ENCODE measurements at places on chromosomes 4 and X. TPM values are rescaled to one million over a fixed set of nuclear protein-coding genes. Genes with fewer than 3 reads are reported as not detected.

AKAP4 gene
- total RNA-seq: not detected

DNA sequence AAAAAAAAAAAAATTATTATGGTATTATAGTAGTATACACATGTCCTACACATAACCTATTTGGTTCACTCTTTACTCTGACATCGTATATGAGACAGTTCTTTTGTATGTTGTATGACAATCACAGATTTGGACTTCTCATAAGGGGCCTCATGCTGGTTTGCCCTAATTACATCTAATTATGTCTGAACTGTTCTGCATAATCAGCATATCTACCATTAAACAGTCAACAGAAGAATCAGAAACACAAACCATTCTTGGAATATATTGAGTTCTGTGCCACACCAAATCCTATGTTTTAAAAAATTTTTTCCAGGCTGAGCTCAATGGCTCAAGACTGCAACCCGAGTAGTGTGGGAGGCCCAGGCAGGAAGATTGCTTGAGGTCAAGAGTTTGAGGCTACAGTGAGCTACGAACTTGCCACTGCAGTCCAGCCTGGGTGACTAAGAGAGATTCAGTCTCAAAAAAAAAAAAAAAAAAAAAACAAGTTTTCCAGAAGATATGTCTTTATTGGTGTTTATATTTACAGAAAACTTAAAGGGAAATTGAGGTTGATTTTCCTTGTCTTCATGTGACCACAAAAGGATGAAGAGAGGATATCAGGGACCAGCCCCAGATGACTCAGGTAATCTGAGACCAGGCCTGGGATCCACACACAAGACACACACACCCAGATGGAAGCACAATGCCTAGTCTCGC, 22.2 kb downstream of the TRIM61 start:
- H3K36me3 ChIP-seq: peaks cover 9% of the 10 kb centered on the region
- no peak overlapping the region for H3K27ac ChIP-seq
- H3K4me1 ChIP-seq: peaks cover 15% of the 10 kb centered on the region

- no peaks in the 10 kb centered on the region for H3K27me3 ChIP-seq
- no peaks in the 10 kb centered on the region for H3K4me1 ChIP-seq
- H3K27ac ChIP-seq: no peak overlapping the region
- H3K4me3 ChIP-seq: no peak overlapping the region
These were observed 35.7 kb downstream of the PPARGC1A start for GRCh38 chr4:23853986-23854660.

DNA sequence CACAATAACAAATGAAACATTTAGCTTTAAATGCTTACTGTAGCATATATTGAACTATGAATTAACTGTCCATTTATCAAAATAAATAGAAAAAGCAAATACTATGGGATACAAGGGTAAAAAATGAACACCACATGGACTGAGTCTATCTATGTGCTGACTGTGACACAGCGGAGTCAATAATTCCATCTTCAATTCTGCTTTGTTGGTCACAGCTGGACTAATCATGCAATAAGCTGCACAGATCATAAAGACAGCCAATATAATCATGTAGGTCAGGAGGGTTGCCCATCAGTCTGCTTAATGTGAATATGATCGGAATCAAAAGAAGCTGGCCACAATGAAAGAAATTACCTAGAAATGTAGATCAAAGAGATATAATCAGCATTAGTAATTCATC, 95.7 kb upstream of the FAM47A start:
- H3K36me3 ChIP-seq: no peaks in the 10 kb centered on the region
- H3K27ac ChIP-seq: no peak overlapping the region
- H3K4me3 ChIP-seq: no peak overlapping the region
- no peaks in the 10 kb centered on the region for H3K27me3 ChIP-seq
- no peak for DNase-seq

H2BW2 gene
- total RNA-seq: not detected

DNA sequence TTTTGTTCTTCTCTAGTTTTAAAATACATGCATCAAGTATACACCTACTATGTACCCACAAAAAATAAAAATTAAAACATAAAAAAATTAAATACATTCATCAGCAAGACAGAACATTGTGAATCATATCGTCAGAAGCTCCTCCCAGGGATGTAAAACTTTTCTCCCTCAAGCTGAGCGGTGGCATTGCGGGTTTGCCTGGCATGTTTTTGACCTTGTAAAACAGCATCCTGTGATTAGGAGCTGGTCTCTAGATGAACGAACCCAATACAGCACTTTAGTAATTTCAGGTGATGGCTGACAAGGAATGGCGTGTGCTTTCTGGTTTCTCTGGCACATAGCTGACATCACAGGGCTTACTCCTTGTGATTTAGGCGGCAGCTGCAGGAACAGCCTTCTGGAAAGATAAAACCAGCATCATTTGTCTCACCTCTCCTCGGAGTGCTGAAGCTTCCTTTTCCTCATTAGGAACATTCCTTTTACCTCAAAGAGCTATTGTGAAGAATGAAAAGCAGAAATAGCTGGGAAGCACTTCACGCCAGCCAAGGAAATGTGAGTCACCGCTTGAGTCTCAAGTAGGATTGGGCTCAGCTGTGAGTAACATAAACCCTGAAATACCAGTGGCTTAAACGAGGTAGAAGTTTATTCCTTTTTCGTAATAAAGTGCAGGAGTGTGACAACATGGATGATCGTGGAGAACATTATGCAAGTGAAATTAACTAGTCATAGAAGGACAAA, 44.3 kb downstream of the NYX start:
- H3K27me3 ChIP-seq: no peaks in the 10 kb centered on the region
- no peak overlapping the region for H3K27ac ChIP-seq
- no peaks in the 10 kb centered on the region for H3K4me1 ChIP-seq
- H3K4me3 ChIP-seq: no peak overlapping the region
- no peaks in the 10 kb centered on the region for H3K36me3 ChIP-seq

GPM6B gene
- total RNA-seq: not detected

- H3K27ac ChIP-seq: no peak overlapping the region
- DNase-seq: no peak
- H3K4me1 ChIP-seq: no peaks in the 10 kb centered on the region
- H3K36me3 ChIP-seq: no peaks in the 10 kb centered on the region
- H3K27me3 ChIP-seq: peaks cover 5% of the 10 kb centered on the region
- H3K4me3 ChIP-seq: no peak overlapping the region
These were observed 251.6 kb downstream of the USP46 start for GRCh38 chr4:52407545-52407944.

VGLL1 gene
- total RNA-seq: not detected

Measured in activated CD8-positive, alpha-beta T cell treated with anti-CD3 and anti-CD28 coated beads for 36 hours (primary cell).